ENCODE measurements at places on chromosomes 6 and 20.

DNA sequence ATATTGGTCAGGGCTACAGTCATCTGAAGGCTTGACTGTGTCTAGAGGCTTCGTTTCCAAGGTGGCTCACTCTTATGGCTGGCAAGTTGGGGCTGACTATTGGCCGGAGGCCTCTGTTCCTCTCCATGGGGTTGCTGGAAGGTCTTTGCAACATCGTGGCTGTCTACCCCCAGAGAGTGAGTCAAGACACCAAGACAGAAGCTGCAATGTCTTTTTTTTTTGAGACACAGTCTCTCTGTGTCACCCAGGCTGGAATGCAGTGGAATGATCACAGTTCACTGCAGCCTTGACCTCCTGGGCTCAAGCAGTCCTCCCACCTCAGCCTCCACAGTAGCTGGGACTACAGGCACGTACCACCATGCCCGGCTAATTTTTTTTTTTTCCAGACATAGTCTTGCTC, 29.4 kb upstream of the KIF3B start:
- DNase-seq, result no peak

DNA sequence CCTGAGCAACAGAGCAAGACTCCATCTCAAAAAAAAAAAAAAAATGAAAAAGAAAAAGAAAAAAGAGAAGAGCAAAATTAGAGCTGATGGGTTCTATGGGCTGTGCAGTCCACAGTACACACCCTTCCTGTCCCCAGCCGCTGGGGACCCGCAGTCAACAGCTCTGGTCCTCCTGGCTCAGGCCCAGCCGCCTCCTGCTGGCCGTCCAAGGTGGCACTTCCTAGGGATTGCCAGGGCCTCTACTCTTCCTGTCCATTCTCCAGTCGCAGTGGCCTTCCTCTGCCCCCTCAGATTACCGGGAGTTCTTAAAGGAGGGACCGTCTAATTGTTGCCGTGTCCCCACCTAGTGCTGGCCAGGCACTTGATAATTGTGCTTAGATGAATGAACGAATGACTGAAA, 41.7 kb downstream of the TMEM242 start:
- no peak for DNase-seq

DNA sequence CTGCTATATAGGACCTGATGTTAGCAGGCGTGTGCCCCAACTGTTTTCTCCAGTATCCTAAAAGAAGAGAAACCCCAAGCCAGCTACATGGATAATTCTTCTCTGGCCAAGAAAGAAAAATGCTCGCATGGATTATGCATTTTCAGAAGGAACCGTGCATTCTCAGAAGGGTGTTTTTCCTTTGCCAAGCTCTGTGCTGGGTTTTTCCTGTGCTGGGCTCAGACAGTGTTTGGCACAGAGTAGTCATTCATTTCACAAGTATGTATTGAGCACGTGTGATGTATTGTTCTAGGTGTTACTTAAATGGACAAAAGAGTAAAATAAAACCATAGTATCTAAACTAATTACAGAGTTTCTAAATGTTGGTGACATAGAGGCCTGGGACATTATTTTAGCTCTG, 62.7 kb upstream of the ZNF133 start:
- DNase-seq, result no peak

DNA sequence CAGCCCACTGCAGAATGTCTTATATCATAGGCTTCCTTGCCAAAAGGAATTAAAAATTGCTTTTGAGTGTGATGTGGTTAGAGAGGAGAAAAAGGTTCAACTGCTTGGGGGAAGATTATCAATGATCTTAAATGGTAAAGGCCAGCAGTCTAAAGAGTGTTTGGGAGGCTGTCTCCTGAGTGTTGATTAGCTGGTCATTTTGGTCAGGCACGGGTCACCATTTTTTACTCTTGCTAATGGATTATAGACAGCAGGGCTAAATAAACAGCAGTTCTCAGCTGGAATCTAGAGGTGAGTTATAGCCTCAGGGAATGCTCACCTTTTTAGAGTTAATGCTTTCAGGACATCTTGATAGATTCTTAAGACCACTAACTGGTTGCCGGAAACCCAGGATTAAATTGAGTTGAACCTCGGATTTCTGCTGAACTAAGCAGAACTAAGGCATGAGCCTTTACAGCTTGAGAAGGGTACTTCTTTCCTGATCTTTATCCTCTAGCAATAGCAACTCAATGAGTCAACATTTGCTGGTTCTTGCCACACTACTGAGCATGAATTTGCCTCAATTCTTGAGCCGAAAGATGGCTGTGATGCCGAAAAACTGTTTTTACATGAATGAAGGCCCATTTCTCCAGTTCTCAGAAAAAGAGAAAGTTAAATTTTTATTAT, 120.4 kb downstream of the LRRC1 start:
- DNase-seq, result no peak

- DNase-seq, result no peak
These were observed 636 bp downstream of the SRF start for GRCh38 chr6:43171707-43172103.

DNA sequence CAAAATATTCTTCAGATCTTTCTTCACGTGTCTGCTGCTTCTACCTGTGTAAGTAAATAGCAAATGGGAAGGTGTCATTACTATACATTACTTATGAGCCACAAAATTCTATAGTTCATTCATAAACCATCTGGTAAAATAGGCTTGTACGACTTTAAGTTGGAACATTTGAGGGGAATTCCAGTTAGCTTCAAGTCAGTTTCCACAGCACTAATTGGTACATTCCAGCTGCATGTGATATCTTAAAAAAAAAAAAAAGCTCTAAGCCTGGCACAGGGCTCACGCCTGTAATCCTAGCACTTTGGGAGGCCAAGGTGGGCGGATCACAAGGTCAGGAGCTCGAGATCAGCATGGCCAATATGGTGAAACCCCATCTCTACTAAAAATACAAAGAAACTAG, 23.1 kb upstream of the TFAP2B start:
- DNase-seq, result no peak

DNA sequence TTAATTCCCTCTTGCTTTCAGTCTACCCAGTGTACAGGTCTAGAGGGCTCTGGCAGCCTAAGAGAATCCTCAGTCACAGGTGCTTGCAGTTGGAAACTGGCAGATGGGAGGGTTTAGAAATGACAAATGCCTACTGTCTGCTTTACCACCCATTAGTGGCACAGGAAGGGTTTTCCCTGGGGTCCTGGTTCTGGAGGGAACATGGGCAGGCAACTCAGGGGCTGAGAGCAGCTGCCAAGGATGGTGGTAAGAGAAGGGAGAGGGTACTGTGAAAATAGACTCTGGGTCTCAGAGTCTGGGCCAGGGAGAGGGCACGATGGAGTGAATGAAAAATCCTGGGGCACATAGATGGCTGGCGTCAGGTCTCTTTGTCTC, 103.5 kb downstream of the TCP11 start:
- DNase-seq, result no peak

Data from stimulated activated CD8-positive, alpha-beta memory T cell treated with anti-CD3 and anti-CD28 coated beads, Interleukin-7, amount 100 ng/mL, for 48 hours (primary cell).